ENCODE measurements at places on chromosomes 13 and 19.
A peak's percentile ranks its signal among the peaks of the same experiment; 100 is the strongest.

DNA sequence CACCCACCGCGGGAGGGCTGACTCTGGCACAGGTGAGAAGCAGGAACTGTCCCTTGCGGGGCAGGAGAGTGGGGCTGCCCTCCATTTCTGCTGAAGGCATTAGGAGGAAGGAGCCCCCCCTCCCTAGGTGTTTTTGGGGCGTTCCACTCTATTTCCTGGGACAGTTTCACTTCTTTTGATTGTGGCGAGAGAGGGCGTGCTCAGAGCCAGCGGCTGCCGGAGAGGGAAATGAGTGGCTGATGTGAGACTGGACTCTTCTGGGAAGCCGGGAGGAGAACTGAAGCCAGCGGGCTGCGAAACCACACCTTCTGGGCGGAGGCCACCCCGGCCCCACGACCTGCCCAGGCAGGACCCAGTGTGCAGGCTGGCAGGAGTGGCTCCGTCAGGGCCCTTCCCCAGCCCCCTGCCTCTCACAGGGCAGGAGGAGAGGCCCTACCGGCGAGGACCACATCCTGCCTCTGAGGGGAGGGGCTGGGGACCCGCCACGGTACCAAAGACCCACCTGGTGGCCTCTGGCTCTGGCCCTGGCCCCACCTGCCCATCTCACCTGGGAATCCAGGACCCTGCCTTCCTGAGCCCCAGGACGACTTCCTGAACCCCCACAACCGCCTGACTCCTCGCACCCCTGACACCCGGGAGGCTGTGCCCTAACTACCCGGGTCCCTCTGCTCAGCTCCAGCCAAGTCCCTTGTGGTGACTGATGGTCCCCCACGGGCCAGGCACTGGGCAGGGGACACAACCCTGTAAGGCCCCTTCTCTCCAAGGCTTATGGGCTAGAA is 25.9 kb downstream of the MPND start:
- no peak for DNase-seq

GRCh38 chr19:10289836-10290356 is at the start of gene ICAM5:
TSS of gene ICAM5 (plus strand) at chr19:10289952. CDS start at chr19:10290044, 92 bp downstream.
- DNase-seq = no peak

- no peak for DNase-seq
Observed at GRCh38 chr13:90445179-90445578, 902.3 kb upstream of the MIR17HG start.

DNA sequence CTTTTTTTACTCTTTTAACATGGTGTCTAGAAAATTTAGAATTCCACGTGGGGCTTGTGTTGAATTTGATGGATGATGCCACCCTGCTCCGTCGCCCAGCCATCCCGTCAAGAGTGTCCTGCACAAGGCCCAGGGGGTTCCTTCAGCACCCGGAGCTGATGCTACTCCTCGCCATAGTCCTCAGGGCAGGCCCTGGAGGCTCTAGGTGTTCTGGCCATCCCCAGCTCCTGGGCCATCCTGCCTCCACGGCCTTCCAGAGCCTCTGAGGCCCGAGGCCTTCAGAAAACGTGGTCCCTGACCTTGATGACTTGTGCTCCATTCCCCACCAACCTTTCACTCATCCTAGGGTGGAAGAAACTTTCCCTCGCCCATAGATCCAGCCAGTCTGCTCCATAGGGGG is 3.3 kb downstream of the AKT1S1 start:
- no peak for DNase-seq

- no peak for DNase-seq
Observed at GRCh38 chr19:7772752-7773291, 9.8 kb downstream of the CLEC4M start.

GRCh38 chr13:43831088-43831487 is 44.3 kb upstream of the ENOX1 start:
- DNase-seq = no peak

DNA sequence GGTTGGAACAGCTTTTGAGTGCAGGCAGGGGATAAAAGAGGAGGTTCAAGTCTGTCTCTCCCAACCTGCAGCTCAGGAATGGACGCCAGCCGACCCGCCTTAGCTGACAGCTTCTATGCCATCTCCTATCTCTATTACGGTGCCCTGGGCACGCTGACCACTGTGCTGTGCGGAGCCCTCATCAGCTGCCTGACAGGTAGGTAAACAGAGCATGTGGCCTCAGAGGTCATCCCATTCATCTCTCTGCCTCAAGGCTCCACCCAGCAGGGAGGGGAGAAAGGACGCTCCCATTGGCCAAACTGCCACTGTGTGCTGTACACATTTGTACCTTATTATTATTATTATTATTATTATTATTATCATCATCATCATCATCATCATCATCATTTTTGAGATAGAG is 16.5 kb downstream of the SLC5A5 start:
- no peak for DNase-seq

- no peak for DNase-seq
Observed at GRCh38 chr13:59016250-59016649, 1147.5 kb downstream of the DIAPH3 start.

GRCh38 chr19:7691497-7691896 is 10.4 kb downstream of the FCER2 start:
- no peak for DNase-seq

GRCh38 chr13:74644229-74644628 is 510.0 kb upstream of the KLF12 start:
- DNase-seq = no peak

GRCh38 chr13:53622456-53622855 is 593.8 kb downstream of the OLFM4 start:
- DNase-seq = no peak

DNA sequence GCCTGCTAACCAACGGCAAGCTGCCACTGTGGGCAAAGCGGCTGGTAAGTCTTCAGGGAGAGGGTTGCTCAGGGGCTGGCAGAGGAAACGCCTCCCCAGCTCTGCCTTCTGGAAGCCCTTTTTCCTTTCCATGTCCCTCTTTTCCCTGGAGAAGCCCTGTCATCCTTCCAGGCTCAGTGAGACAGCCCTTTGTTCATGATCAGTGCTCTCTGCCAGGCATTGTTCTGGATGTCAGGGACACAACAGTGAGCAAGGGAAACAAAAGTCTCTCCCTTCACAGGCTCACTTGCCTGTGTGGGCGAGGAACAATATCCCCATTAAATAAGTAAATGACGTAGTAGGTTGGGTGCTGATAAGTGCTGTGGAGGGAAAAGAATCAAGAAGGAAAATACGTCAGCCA is 13.9 kb upstream of the OVOL3 start:
- no peak for DNase-seq

- no peak for DNase-seq
Observed at GRCh38 chr19:39100500-39101166, 16.5 kb downstream of the ACP7 start.

GRCh38 chr13:79393564-79394249 is 12.3 kb downstream of the RBM26 start:
- DNase-seq = no peak

DNA sequence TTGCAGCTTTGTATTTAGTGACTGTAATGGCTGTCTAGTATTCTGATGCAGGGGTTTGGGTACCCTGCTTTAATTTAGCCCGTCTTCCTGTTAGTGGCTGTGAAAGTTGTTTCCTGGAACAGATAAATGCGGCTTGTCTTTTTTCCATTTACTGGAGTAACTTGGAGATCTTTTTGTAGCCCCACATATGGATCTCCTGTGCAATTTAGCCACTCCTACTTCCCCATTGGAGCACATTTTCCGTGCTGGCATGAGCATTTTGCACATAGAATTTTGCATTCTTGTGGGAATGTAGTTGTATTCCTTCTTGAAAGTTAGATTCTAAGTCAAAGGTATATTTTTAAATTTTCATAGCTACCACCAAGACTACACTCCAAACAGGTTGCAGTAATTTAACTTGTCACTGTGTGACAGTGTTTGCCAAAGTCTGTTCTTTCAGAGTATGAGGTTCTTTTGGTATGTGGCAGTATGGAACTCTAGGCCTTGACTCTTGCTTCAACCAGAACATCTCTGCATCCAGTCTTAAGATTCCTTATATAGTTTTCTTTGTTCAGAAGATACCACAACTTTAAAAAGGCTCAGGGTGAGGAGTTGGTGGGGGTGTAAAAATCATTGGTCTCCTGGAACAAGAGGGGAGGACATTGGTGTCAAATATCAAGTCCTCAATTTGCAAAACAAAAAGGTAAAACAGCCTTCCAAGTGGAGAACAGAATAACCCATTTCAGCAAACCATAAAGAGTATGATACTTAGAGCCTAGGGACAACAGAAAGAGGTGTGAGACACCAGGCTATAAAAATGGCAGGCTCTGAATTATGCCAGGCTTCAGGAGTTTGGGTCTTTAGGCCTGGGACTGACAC is 21.1 kb upstream of the CCDC97 start:
- DNase-seq = no peak

DNA sequence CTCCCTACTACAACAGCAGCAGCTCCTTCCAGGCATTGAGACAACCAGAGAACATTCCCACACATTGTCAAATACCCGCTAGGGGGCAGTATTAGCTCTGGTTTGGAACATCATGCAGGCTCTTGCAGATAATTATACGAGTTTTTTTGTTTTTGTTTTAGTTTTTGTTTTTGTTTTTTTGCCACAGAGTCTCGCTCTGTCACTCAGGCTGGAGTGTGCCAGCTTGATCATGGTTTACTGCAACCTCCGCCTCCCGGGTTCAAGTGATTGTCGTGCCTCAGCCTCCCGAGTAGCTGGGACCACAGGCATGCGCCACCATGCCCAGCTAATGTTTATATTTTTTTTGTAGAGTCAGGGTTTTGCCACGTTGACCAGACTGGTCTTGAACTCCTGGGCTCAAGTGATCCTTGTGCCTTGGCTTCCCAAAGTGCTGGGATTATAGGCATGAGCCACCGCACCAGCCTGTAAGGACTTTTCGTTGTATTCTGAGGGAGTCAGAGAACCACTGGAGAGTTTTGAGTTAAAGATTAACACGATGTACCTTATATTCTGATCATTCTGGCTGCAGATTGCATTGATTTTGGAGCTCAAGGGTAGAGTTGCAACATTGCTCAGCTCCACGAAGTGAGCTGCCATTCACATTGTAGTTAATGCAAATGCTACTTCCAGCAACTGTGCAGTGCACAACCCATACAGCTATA is 41.7 kb upstream of the CEACAM20 start:
- peak; percentile 45 for DNase-seq

DNA sequence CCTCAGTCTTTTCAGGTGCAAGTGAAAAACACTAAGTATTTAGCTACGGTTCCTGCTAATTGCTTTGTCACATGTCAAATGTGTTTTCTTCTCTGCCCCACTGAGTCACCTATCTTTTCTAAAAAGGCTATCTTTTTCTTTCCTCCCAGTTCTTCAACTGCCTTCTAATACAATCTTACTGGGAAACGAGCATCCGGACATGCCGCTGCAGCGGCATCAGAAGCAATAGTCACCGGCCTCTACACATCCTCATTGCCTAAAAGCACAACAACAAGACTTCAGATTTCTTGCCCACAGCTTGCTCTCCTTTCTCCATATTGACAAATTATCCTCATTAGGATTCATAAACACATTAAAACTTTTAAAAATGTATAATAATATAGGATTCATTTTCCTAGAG is 1.2 kb downstream of the PCDH9 start:
- no peak for DNase-seq

DNA sequence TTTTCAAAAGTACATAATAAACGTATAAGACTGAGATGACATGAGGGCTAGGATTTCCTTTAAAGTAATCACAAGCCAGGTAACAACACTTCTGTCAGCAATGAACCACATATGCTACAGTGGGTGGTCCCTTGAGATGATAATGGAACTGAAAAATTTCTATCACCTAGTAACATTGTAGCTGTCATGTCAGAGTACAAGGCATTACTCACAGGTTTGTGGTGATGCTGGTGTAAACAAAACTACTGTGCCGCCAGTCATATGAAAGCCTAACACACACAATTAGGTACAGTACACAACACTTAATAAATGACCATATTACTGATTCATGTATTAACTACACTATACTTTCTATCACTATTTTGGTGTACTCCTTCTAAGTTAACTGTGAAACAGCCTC is 36.8 kb downstream of the MIPEP start:
- no peak for DNase-seq

GRCh38 chr19:51224163-51224641 is 678 bp upstream of the CD33 start:
- DNase-seq = no peak

DNA sequence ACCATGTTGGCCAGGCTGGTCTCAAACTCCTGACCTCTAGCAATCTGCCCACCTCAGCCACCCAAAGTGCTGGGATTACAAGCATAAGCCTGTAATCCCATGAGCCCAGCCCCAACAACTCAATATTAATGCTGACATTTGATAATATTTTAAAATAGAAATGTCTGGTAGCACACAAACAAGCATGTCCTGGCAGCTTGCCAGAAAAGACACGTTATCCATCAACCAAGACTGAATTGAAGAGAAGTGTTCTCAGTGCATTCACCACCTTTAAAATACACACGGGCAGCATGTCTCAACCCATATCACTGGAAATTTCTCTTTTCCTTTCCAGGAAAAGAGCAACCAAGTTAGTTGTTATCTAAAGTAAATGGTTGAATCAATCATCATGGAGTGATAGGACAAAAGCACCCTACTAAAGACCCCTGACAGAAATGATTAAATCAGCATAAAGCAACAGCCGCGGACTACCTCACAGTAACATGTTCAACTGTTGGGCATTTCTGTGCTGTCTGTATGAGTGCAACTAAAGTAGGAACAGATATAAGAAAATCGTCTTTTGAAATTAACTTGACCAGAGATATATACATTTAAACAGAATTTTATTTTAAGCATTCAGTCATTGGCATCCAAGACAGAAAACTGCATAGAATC is 25.0 kb downstream of the LHFPL6 start:
- DNase-seq = no peak

DNA sequence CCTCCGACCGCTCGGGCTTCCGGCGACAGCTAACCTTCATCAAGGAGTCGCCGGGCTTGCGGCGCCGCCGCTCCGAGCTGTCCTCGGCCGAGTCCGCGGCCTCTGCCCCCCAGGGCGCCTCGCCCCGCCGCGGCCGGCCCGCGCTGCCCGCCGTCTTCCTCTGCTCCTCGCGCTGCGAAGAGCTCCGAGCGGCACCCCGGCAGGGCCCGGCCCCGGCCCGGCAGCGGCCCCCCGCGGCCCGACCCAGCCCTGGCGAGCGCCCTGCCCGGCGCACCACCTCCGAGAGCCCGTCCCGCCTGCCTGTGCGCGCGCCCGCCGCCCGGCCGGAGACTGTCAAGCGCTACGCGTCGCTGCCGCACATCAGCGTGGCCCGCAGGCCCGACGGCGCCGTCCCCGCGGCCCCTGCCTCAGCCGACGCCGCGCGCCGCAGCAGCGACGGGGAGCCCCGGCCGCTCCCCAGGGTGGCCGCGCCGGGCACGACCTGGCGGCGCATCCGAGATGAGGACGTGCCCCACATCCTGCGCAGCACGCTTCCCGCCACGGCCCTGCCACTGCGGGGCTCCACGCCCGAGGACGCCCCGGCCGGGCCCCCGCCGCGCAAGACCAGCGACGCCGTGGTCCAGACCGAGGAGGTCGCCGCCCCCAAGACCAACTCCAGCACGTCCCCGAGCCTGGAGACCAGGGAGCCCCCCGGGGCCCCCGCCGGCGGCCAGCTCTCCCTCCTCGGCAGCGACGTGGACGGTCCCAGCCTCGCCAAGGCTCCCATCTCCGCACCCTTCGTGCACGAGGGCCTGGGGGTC is 9.6 kb downstream of the C19orf25 start:
- no peak for DNase-seq
